ENCODE measurements at places on chromosomes 11 and 22. TPM values are rescaled to one million over a fixed set of nuclear protein-coding genes. Genes with fewer than 3 reads are reported as not detected.

DNA sequence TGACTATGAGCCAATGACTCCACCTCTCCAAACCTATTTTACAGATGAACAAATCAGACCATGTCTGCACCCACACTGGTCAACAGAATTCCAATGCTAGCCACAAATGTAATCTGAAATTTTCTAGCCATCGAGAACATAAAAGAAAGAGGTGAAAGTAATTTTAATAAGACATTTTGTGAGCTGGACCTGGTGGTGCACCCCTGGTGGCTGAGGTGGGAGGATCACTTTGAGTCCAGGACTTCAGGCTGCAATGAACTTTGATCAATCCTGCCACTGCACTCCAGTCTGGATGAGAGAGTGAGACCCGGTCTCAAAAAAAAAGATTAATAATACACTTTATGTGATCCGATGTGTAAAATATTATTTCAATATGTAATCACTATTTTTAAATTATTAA, 9.4 kb upstream of the RNF185 start:
- DNase-seq: no peak

DNA sequence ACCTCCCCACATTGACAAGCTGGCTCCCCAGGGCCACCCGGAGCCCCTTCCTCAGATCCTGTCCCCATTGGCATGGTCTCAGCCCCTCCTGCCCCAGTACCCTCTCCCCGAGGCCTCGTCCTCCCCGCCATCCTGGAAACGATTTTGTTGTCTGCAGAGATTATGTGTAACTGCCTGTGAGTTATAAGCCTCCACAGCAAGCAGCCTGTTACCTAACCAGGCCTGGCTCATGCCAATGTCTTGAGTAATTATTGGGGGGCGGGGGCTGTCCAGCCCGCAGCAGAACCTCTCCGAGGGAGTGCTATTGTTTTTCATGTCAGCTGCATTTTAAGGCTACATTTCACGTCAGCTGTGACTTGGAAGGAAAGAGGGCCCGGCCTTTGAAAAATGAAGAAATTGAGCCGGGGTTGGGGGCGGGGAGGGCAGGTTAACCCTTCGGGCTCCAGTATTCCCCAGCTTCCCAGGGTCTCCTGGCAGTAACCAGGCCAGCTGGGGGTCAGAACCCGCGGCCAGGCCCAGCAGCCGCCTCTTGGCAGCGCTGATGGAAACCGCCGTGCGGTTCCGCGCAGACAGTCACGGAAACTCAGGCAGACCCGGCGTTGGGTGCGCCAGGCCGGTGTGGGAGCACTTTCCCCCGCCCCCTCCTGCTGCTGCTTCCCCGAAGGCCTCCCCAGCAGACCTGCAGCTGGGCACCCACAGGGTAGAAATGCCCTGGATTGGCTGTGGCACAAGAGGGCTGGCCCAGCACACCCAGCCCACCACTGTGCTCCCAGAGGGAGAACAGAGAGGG, 59.5 kb downstream of the CDKN1C start:
- DNase-seq: peak; percentile 93

DNA sequence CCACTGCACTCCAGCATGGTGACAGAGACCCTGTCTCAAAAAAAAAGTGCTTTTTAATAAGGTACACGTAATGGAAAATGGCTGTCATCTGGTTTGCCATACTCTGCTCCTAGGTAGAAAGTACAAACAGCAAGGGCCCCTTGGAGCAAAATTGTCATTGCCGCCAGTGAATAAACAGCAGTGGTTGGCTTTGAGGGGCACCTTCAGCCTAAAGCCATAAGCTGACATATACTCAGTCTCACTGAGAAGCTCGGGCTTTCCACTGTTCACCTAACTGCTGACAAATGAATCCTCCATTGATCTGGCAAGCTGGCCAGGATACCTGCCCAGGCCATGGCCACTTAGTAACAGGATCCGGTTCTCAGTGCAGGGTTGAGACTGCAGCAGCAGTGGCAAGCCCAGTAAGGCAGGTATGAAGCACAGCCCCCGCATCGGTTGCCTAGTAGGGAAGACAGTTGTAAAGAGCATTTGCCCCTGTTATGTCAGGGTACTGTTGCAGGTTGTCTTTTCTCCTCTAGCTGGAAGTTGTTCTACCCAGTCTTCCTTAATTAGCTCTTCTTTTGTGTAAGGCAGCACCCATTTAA, 38.8 kb downstream of the MARK2 start:
- DNase-seq: no peak

DNA sequence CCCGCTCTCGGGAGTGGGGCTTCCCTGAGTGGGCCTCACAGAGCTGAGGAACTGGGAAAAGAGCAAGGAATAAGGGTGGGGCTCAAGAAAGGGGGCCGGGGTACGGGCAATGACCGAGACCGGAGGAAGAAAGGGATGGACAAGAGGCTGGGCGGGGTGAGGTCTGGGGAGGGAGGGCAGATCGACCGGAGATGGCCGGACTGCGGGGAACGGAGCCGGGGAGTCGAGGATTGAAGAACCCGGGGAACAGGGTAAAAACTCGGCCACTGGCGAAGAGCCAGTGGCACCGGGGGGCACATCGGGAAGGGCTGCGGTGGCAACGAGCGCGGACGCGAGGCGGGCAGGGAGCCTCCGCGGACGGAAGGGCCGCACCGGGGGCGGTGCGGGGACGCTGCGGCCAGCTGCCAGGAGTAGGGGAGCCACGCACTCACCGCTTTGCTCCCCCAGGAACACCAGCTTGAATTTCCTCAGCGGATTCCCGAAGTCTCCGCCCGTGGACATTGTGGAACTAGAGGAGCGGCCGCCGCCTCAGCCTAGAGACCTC, 667 bp downstream of the RAB6A start:
- DNase-seq: peak; percentile 28

DNA sequence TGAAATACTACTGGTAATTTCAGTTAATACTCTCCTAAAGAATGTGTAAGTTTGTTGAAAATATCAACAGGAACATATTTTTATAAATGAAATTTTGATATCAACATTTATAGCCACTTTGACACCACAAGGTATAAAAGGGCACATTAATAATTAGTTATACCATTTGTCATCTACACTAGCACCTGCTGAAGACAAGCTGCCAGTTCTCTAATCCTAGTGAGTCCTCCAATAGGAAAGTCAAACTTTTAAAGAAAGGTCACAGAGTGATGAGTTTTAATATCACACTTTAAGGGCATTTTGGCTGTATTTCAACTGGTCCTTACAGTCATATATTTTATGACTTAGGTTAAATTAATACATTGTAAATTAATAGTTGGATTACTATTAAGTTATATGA, 52.3 kb downstream of the APOL5 start:
- no peak for DNase-seq

GRCh38 chr11:103928040-103928801, 108.2 kb upstream of the DDI1 start:
- DNase-seq: no peak

DNA sequence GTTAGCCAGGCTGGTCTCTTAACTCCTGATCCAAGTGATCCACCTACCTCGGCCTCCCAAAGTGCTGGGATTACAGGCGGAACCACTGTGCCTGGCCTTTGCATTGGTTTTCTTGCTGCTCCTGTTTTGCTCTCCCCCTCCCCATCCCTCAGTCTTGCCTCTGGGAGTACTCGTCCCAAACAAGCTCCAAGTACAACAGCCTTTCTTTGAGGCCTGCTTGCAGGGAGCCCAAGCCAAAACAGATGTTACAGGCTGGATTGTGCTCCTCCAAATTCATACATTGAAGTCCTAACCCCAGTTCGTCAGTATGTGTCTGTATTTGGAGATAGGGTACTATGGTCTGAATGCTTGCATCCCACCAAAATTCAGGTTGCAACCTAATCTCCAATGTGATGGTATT, 8.6 kb downstream of the IGLL1 start:
- DNase-seq: no peak

DNA sequence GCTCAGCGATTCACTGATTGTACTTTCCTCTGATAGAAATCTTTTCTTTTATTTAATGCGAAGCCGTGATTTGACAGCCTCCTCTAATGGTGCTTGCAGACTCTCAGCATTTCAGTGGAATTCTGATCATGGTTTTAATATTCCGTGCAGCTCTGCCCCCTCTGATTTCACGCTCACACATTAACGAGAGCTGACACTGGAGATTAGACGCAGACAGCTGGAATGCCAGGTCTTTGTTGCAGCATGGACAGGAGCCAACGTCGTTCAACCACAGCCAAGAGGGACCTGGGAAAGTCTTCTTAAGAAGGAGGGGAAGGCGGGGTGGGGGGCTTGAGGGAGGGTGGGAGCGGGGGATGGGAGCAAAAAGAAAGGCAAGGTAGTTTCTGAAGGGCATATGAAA, 186.4 kb downstream of the BLID start:
- peak; percentile 69 for DNase-seq

The EHD1 gene
- total RNA-seq: 73.5 TPM

The SYNGR1 gene
- 0.45 TPM for total RNA-seq
